Stimulated activated CD8-positive, alpha-beta memory T cell treated with anti-CD3 and anti-CD28 coated beads, Interleukin-7, amount 100 ng/mL, for 1 hour (primary cell): ENCODE measurements at places on chromosomes 7 and 10.

- no peak for DNase-seq
Observed at GRCh38 chr10:14191407-14191806, 139.3 kb downstream of the FRMD4A start.

GRCh38 chr10:69850440-69850839, 48.7 kb downstream of the COL13A1 start:
- DNase-seq = no peak

DNA sequence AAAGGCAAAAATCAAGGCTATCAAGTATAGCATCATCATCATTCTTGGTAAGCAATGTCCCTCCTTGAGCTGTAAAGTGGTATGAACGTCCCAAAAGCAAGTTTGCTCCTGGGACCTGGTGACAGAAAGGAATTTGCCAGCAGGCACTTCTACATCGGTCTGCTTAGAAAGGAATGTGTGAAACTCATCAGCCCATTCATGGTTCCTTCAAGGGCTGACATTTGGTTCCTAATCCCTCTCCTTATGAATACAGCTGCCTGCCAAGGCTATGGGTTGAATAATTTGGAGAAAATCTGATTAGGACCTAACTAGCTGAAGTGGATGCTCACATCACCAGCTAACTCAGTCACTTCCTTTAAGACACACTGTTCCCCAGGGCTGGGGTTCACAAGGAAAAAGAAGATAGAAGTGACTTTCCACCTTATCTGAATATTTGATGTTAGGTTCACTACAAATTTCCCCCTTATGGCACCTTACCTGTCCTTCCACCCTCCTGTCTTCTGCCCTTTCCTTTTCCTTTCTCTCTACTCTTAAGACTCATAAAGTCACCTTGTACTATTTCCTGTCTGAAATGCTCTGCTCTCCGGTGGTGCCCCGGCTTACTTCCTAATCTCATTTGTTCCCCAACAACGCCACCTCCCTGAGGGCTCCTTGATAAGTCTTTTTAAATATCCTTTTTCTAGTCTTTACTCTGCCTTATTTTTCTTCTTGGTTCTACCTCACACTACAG, 187.1 kb downstream of the NPSR1 start:
- DNase-seq = no peak

DNA sequence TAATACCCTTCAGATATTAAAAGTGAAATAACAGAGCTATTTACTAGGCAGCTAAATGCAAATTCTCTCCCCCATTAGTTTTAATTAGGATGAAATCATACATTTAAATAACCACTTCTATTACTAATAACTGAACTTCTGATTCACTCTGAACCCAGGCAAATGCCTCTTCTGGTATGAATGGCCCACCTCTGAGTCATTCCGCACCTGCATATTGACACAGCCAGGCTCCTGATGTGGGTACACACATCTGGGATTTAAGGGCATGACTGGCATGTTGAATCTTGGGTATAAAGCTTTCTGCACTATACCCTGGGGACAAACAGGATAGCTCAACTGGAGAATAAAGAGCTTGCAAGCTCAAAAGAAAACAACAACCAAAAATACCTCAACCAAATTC, 140.9 kb downstream of the AUTS2 start:
- DNase-seq = no peak

GRCh38 chr7:82382276-82382675, 61.3 kb downstream of the CACNA2D1 start:
- no peak for DNase-seq

- no peak for DNase-seq
Observed at GRCh38 chr7:95421000-95421846, 13.6 kb downstream of the PON2 start.

GRCh38 chr10:86287110-86287793, 79.3 kb downstream of the GRID1 start:
- no peak for DNase-seq

- peak; percentile 7 for DNase-seq
Observed at GRCh38 chr7:131188367-131189339, 139.0 kb upstream of the MKLN1 start.

DNA sequence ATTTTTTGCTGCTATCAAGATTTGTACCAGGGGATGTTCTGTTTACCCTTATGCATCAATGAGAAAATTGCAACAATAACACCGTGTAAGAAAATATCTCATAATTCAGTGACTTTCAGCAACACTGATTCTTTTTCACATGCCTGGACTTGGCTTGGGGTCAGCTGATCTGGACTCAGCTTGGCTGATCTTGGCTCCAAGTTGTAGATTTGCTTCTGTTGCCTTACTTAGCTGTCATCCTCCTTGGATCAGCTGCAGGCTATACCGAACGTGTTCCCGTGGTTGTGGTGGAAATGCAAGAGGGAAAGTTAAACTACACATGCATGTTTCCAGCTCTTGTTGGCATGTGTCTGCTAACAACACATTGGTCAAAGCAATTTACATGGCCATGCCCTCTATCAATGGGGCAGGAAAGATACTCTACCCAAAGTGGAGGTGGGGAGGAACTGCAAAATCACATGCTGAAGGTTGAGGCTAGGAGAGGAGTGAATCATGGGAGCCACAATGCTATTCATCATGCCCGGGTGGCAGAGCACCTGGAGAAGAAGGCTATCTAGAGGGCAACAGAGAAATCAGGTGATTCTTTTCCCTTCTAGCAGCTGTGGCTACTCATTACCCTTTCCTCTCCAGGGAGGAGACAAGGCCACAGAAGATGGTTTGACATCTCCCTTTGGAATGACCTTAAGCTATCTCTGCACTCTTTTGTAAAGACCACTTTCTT, 1276.3 kb upstream of the AUTS2 start:
- no peak for DNase-seq

GRCh38 chr7:36153571-36154097, 580 bp downstream of the EEPD1 start:
- DNase-seq = no peak

DNA sequence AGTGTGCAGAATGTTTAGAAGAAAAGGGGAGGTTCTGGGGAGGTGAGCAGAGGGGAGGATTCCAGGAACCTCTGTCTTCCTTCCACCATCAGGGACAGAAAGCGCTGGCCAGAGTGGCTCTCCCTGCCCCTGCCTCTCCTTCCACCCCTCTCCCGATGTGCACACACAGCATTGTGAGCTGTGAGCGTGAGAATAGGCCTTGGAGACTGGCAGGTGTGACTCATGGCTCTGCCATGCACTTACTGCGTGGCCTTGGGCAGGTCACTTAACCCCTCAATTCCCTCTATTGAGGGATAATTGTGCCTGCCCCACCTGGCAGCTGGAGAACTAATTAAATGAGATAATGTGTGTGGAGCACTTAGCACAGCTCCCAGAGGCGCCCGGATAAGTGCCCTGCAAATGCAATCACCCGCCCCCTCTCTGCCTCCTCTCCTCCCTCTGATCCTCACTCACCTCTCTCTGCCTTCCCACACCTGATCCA, 115.4 kb downstream of the ZMIZ1 start:
- no peak for DNase-seq

GRCh38 chr10:67011981-67012380, 86.1 kb downstream of the LRRTM3 start:
- no peak for DNase-seq

DNA sequence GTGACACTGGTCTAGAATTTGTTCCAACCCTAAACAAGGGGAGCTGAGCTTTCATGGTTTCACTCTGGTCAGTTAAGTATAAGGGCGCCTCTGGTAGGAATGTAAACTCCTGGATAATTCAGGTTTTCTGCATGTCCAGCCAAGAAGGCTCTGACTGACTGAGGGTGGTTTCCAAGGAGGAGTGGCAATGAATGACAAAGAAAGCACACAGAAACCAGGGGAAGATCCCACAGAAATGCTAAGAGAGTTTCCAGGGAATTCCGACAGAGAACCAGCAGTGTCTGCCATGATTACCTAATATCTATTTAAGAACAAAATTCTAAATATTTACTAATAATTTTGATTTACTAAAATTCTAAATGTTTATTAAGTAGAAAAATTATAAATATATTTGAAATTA, 27.3 kb upstream of the NRG3 start:
- no peak for DNase-seq

DNA sequence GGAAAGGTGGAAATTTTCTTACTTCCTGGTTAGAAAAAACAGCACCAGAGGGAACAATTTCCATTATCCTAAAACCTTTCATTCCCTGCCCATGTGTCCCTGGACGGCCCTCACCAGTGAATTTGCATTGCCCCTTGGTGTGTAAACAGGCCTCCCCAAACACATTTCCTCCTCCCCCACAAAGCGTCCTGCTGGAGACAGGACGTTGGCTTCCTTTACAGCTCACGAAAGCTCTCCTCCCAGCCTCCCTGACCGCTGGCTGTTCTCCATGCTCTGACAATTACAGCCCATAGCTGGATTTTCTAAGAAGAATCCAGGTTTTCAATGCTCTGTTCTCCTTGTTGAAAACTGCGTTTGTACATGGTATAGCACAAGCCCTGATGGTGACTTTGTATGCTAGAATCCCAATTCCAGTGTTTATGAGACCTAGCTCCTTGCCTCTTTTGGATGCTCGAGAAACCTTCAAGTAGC, 724.2 kb upstream of the CELF2 start:
- DNase-seq = no peak

DNA sequence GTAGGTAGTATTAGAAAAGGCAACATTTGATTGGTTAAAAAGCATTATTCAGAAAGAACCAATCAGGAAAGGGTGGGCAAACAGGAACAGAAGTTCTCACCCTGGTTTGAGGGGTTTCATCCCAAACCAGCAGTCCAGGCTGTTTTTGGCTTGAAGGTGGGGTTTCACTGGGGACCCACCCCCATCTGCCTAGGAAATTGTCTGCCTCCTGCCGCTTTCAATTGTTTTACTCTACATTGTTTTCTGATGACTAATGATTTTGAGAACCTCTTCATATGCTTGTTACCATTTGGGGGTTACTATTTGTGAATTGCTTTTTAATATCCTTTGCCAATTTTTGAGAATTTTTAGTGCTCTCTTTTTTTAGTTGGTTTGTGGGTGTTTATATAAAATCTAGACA, 3.3 kb upstream of the PCBD1 start:
- DNase-seq = no peak

- no peak for DNase-seq
Observed at GRCh38 chr7:39811161-39811614, 138.9 kb upstream of the CDK13 start.

- no peak for DNase-seq
Observed at GRCh38 chr10:1601406-1601805, 135.9 kb downstream of the ADARB2 start.

- no peak for DNase-seq
Observed at GRCh38 chr10:50316695-50317648, 65.7 kb upstream of the ASAH2 start.

DNA sequence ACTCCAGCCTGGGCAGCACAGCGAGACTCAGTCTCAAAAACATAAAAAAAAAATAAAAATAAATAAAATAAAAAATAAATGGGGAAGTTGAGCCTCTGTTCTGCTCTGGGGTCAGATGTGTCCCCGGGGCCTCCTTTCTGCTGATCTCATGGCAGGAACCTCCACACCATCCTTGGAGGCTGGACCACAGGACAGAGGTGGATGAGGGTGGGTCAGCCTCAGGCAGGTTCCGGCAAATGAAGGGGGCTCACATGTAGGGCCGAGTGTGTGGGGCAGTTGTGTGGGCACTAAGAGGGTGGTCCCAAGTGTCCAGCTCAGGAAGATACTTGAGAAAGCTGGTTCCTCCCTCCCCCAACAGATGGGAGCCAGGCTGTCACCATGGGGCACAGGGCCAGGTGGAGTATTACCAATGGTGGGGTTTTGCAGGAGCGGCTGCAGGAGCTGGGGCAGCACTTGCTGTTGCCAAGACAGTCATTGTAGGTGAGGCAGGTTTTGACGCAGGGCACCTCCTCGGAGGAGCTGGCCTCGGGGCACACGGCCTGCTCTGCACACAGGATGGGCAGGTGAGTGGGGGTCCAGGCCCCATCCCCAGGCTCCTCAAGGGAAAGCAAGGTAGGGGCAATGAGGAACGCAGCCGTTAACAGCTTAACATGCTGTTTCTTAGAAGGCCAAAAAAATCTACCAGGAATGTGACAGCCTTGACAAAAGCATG, 13.9 kb upstream of the TBRG4 start:
- no peak for DNase-seq

DNA sequence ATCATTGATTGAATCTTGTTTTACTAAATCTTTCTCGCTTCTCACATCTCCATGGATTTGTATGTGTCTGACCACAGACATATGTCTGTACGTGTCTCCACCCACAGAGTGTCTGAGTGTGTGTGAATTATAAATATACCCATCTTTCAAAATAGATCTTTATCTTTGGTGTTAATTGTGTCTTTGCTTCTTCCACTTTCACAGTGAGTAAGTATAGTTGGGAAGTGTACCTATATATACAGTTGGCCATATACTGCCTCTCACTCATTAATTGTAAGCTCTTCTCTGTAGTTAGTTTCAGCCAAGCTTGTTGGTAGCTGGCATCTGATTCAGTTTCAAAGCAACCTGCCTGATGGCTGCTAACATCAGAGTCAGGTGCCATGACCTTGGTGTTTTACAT, 18.4 kb downstream of the EEPD1 start:
- no peak for DNase-seq

DNA sequence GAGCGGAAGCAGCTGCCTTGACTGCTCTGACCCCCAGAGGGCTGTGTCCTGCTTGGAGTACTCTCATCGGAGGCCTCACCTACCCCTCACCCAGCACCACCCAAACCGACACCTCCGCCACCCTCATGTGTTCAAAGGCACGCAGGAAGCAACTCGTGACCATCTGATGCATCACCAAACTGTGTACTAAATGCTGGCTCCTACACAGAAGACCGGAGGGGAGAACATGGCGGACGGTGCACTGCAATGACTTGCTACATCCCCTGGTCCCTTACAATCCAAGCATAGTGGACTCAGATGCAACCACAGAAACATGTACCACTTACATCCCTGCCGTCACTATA, 3.4 kb downstream of the PDAP1 start:
- DNase-seq = no peak

DNA sequence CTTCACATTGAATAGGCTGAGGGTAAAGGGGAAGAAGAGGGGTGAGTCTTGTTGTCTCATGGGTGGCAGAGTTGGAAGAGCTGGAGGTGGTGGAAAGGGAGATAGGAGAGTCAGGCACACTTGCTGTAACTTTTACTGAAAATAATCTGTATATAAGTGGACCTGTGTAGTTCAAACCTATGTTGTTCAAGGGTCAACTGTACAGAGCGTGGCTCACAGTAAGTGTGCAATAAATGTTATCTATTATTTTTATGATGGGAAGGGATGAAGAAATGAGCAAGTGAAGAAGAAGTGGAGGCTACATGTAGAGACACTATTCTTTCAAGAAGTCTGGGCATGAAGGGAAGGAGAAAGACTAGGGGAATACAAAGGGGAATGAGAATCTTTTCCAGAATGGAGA, 71.5 kb upstream of the FAM133B start:
- no peak for DNase-seq
